ENCODE measurements at places on chromosomes 4 and X. TPM values are rescaled to one million over a fixed set of nuclear protein-coding genes. Genes with fewer than 3 reads are reported as not detected.

- no peak overlapping the region for H3K4me3 ChIP-seq
- no peaks in the 10 kb centered on the region for H3K27me3 ChIP-seq
- DNase-seq = no peak
- peaks cover 6% of the 10 kb centered on the region for H3K4me1 ChIP-seq
- no peak overlapping the region for H3K27ac ChIP-seq
These were observed 34.8 kb downstream of the LIN54 start for GRCh38 chr4:82975792-82976191.

The WWC2 gene
- total RNA-seq = 79.7 TPM

The REPS2 gene
- 37.0 TPM for total RNA-seq

The FGFBP1 gene
- total RNA-seq = 11.6 TPM
